ENCODE measurements at places on chromosomes 11 and 22.

GRCh38 chr11:48082771-48083170 lies 102.4 kb downstream of the PTPRJ start:
- no peak for DNase-seq

DNA sequence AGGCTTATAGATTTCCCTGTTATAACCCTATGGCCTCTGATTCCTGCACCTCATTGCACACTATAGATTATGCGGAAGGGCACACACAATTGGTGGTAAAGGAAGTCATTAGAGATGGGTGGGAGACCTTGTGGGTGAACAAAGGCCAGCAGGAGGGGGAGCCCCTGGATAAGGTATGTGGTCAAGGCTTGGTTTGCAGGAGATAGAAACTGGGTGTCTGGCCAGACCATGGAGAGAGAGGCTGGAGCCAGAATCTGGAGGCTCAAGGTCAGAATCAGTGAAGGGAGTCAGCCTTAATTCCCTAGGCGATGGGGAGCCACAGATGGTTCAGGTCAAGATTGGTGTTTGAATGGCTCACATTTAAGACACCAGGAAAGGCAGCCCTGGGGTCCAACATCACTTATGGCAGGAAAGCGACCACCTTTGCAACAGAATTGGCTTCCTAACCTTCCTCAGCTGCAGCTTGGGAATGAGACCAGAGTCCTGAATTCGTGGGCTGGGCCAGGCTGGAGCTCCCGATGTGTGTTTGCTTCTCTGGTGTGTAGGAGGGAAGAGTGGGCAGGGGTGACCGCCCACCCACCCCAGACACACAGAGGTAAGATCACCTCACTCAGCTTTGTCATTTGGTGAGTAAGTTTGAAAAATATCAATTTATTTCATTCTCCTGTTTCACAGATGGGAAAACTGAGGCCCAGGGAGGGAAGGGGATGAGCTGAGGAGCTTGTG lies 22.7 kb upstream of the SCUBE1 start:
- DNase-seq = no peak

GRCh38 chr11:117005758-117006157 lies 92.5 kb downstream of the SIK3 start:
- DNase-seq = no peak

DNA sequence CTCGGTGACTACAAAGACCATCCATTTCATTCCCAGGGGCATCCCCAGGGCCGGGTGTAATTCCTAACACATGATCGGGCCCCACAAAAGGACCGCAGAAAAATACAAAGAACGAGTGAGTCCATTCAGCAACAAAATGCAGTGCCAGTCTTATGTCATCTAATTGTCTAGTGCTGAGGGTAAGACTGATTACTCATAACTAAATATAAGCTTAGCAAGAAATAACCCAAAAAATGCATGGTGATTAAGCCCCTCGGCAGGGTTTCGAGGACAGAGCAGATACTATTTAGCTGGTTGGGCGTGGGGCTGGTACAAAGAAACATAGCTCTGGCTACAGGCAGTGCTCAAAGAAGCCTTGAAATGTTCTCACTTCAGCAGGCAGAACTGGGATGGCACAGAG lies 1078.9 kb downstream of the OPCML start:
- DNase-seq = no peak

- DNase-seq = no peak
These were observed 64.5 kb upstream of the PHOX2A start for GRCh38 chr11:72308226-72309073.

- DNase-seq = no peak
These were observed 108.8 kb downstream of the TTC28 start for GRCh38 chr22:28570696-28571373.

DNA sequence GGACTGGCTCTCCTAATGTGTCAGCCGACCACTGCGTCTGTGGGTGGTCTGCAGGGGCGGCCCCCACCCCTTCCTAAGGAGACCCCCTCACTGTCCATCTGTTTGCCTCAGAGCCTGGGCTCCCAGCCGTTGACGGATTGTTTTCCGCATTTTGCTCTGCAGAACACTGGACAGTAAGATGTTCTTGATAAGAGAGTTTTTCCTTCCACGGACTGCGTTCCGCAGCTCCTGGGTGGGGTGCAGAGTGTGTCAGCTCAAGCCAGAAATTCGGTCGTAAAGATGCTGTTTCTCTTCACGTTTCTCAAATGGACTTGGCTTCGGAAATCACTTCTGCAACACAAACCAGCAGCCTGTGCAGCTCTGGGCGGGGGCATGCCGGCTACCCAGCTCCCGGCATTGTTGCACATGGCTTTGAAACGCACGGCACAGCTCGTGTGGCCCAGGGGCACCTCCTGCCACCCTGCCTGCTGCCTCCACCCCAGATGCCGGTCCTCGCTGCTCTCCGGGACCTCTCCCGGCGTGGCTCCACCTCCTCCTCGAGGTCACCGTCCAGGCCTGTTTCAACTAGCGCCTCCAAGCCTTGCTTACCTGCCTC lies 2.9 kb upstream of the MRGPRG start:
- DNase-seq = no peak

DNA sequence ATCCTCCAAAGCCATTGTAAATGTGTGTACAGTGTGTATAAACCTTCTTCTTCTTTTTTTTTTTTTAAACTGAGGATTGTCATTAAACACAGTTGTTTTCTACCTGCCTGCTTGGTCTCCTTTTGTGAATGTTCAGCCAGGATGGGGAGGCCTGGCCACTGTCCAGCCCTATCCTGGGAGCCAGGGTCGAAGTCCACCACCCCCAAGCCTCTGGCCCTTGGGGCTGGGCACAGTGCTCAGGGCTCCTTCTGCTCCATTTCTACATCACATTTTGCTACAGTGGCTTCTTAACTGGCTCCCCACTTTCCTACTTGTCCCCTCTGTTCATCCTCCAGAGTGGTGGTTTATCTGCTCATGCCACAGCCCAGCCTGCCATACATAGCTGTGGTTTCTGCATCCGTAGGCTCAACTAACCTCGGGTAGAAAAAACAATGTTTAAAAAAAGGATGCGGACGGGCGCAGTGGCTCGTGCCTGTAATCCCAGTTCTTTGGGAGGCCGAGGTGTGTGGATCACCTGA lies 2.5 kb upstream of the SMARCB1 start:
- DNase-seq = no peak

GRCh38 chr11:96306933-96307775 lies 35.8 kb downstream of the MAML2 start:
- DNase-seq = peak; percentile 88

- no peak for DNase-seq
These were observed 53.5 kb downstream of the ENTHD1 start for GRCh38 chr22:39839917-39840510.

DNA sequence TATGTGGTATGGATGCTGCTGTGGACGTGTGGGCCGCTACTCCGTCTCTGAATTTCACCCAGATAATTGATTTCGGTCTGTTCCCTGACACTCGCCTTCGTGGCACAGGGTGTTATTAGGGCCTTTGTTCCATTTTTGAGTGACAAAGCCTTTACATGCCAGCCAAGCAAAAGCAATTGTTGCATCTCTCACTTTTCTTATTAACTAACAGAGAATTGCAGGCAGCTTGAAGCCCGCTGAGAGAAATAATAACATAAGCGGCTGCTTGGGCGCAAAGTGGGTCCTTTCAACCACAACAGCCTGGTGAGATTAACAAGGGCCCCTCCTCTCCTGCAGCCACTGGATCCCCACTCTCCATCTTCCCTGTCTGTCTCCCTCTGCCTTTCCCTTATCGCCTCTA lies 449.4 kb downstream of the NTM start:
- no peak for DNase-seq

DNA sequence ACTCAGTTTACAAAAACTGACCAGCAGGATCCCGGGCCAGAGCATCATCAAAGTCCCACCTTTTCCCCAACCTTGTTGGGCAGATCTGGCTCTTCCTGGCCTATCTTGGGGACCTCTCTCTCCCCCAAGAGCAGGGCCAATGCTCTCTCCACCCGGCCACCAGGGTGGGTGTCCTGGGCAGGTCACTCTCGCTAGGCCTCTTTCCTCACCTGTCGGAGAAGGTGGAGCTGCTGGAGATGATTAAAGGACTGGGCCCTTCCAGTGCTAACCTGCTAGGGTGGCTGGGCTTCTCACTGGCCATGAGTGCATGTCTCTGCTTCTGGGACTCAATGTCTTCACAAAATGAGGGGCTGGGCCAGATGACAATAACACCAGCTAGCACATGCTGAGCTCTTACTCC lies 2.9 kb upstream of the CAPN5 start:
- DNase-seq = no peak
